ENCODE measurements at places on chromosomes 11 and 22. TPM values are rescaled to one million over a fixed set of nuclear protein-coding genes. Genes with fewer than 3 reads are reported as not detected.

The DEFB131B gene
- not detected for total RNA-seq

The MMP12 gene
- total RNA-seq = not detected

The BCR gene
- total RNA-seq = 12.8 TPM

The KRTAP5-7 gene
- 4.8 TPM for total RNA-seq

The C1QTNF5 gene
- total RNA-seq = 12.8 TPM

The CRY2 gene
- total RNA-seq = 20.4 TPM

The RASD2 gene
- total RNA-seq = 0.87 TPM

The UPK3A gene
- 1.3 TPM for total RNA-seq

The BTG4 gene
- total RNA-seq = not detected

The HORMAD2 gene
- total RNA-seq = not detected
